ENCODE measurements at places on chromosomes 7 and 10. TPM values are rescaled to one million over a fixed set of nuclear protein-coding genes. Genes with fewer than 3 reads are reported as not detected.

CACNB2 gene
- 2.2 TPM for total RNA-seq

TACC2 gene
- 52.6 TPM for total RNA-seq

SPDYE2 gene
- not detected for total RNA-seq

ADAM22 gene
- 12.1 TPM for total RNA-seq

TFEC gene
- not detected for total RNA-seq

SPDYE11 gene
- not detected for total RNA-seq

GPR15LG gene
- not detected for total RNA-seq

SFR1 gene
- 14.0 TPM for total RNA-seq

PPP1R9A gene
- total RNA-seq, result 22.7 TPM

CLRN3 gene
- total RNA-seq, result not detected

DGKB gene
- total RNA-seq, result 0.98 TPM

GUSB gene
- 51.9 TPM for total RNA-seq

TFAM gene
- 64.2 TPM for total RNA-seq

DNA2 gene
- total RNA-seq, result 44.6 TPM

VPS41 gene
- total RNA-seq, result 67.1 TPM

GRID2IP gene
- total RNA-seq, result 0.61 TPM

ASIC3 gene
- 6.0 TPM for total RNA-seq

NPFFR1 gene
- total RNA-seq, result not detected

NPSR1 gene
- not detected for total RNA-seq

EVX1 gene
- total RNA-seq, result 0.80 TPM

CNOT4 gene
- total RNA-seq, result 27.6 TPM

LGI1 gene
- total RNA-seq, result 22.6 TPM

CHST3 gene
- 24.5 TPM for total RNA-seq

TEX47 gene
- total RNA-seq, result not detected

IFIT1B gene
- total RNA-seq, result not detected

PHYHIPL gene
- 17.5 TPM for total RNA-seq

GSTO2 gene
- total RNA-seq, result 0.58 TPM

AIFM2 gene
- 2.8 TPM for total RNA-seq

INA gene
- total RNA-seq, result 36.4 TPM

SFRP4 gene
- not detected for total RNA-seq

PTF1A gene
- not detected for total RNA-seq

TMEM178B gene
- total RNA-seq, result 22.1 TPM

KCNIP2 gene
- 2.2 TPM for total RNA-seq

EPHB4 gene
- 84.5 TPM for total RNA-seq

ITIH2 gene
- total RNA-seq, result not detected

TUBAL3 gene
- not detected for total RNA-seq

ABCC2 gene
- total RNA-seq, result 6.2 TPM

INMT gene
- 0.34 TPM for total RNA-seq

PTTG1IP2 gene
- not detected for total RNA-seq

Data from neural crest cell (in vitro differentiated cells).